ENCODE measurements at places on chromosomes 2 and 18. TPM values are rescaled to one million over a fixed set of nuclear protein-coding genes. Genes with fewer than 3 reads are reported as not detected.

The EGR4 gene
- total RNA-seq: not detected

The GPATCH11 gene
- 8.7 TPM for total RNA-seq

The SH2D6 gene
- 0.29 TPM for total RNA-seq

The PHLPP1 gene
- total RNA-seq: 18.5 TPM

DNA sequence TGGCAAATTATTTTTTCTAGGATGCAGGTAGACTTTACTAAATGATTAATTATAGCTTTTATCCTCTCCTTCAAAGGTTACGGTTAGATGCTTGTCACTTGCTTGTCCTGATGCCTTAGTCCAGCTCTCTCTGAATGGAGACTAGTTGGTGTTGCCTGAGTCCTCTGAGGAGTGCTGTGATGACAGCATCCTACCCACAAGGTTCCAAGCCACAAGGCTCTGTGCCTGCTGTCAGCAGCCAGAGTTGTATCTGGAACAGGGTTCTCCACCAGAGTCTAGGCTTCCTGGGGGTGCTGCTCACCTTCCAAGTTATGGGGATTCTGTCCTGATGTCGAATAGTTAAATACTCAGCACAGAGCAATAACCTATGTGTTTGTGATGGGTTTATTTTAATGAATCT lies 125.7 kb downstream of the GALNT1 start:
- DNase-seq: no peak

- no peak for DNase-seq
Observed at GRCh38 chr2:128602038-128602698, 283.5 kb upstream of the HS6ST1 start.

GRCh38 chr2:102147935-102148334 lies 5.4 kb downstream of the IL1R1 start:
- no peak for DNase-seq

DNA sequence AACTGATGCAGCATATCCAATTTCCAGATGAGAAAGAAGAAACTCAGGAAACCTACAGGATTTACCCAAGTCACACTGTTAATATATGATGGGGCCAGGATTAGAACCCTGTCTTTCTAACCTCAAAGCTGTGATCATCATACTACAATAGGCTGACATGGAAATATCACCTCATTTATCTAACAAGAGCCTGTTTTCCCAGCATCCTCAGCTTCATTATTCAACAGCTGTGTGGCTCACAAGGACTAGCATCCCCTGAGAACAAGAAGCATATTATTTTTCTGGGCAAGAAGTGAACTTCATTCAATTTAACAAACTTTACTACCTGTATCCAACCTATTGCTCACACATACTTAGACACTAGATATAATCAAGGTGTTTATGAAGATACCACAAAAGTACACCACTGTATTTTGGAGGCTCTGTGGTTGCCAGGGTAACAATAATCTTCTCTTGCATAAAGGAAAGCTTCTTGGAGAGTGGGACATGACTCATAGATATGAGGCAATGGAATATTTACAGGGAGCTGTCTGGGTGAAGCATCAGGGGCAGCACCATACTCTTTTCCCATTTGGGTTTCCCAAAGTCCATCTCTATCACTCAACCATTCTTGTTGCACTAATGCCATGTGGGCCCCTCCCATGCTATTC lies 218.2 kb downstream of the RAD51AP2 start:
- no peak for DNase-seq

DNA sequence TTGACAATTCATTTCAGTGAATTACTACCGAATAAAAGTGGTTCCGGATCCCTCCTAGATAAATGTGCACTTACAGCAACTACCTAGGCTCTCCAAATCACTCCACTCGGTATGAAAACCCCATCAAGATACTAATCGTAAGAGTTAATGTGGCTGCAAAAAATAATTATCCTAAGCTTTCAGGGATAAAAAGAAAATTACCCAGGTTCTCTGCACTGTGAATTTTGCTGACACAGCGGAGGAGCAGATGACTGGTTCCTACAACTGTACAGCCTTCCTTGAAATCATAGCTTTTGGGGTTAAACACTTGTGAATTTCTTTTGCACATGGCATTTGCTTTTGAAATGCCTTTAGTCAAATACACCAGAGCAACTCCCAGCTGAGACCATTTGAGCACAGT lies 104.7 kb downstream of the CD226 start:
- DNase-seq: no peak

- DNase-seq: peak; percentile 35
Observed at GRCh38 chr2:219433666-219434467, 776 bp upstream of the SPEG start.

DNA sequence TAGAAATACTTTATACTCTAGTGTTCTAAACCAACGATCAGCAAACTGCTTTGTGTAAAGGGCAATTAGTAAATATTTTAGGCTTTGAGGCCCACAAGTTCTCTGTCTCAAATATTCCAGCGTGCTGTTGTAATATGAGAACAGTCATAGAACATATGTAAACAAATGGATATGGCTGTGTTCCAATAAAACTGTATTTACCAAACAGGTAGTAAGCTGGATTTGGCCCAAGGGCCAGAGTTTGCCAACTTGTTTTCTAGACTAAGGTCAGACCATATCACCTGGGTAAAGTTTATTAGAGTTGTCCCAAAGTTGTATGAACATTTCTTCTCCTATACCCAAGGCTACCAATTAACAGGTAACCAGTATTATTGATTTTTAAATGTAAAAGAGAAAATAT lies 303.2 kb upstream of the MC4R start:
- no peak for DNase-seq

DNA sequence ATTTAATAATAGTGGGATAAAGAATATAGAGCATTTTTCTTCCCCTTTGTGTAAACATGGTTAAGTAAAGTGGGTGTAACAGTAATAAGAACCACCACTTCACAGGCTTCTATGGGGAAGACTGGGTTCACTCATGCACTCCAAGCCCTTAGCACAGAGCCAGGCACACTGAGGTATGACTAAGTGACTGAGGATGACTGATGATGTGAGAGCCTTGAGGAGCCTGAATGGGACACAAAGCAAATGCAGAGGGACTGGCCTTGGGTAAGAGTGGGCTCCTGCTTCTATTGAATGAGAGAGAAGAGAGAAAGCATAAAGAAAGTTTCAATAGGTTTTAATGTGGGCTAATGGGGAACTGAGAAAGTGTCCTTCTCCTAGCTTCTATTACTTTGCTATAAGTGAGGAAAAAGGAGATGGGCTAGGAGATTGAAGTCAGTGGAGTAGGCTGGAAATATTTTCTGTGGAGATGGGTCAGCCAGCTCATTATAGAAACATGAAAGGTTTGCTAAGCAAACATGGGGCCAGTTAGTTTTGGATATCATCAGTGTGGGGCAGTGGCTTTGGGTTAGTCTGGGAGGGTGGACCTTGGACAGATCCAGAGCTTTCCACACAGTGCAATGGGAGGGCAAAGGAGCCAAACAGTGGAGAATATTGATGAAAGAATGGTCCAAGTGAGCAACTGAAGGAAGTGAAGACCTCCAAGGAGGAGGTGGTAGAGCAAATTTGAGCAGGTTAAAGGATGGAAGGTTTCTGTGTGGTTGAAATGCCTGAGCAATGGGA lies 20.6 kb downstream of the IL1F10 start:
- peak; percentile 85 for DNase-seq

DNA sequence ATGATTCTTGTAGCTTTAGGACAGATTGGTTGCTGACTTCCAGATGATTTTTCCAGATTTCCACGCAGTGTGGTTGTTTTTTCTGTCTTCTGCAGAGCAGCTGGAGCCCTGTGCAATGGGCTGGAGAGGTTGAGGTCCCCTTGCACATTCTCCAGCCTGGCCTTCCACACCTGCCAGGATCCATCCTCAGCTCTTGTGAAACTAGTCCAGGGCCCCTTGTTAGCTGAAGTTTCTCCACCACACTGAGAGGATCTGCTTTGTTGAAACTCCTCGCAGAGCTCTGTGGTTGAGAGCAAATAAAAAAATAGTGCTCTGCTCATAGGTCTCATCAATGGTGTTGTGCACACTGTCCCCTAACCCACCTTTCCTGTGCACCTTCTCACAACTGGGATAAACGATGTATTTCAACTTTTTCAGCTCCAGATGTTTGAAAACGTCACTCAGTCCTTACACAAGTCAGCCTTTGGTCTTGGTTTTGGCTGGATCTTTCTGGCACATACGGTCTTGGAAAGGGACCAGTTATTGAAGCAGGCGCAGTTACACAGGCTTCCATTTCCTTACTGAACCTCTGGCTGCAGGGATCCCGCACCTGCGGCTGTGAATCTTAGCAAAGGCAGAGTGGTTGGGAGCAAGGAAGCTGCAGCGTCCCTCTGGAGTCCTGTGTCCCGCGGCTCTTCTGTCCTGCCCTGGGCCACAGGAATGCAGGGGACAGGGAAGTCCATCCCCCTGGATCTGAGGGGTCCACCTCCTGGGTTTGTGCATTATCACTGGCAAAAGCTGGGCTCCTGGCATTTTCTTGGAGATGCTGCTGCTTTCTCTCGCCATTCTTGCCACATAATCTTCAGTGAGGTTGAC lies 272.0 kb upstream of the DSEL start:
- DNase-seq: no peak

DNA sequence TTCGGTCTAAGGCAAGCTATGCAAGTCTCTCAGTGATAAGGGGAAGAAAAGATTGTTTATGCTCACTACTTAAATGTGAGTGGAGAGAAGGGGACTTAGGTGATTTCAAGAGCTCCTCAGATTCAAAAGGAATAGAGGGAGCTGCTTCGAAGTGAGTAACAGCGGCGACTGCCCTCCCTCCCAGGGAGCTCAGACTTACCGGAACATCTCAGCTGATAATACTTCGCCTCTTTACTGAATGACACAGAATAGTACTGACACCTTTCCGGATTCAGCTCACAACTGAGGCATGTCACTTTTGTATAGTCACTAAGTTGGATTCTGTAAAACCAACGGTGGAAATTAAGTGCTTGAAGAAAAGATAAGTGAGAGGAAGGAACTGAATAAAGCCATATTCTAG lies 55.5 kb downstream of the DPP4 start:
- DNase-seq: no peak

- no peak for DNase-seq
Observed at GRCh38 chr2:221034973-221035372, 537.1 kb downstream of the EPHA4 start.

GRCh38 chr18:74064510-74064909 lies 83.1 kb downstream of the FBXO15 start:
- no peak for DNase-seq

Data from HepG2 (cell line).